ENCODE measurements at places on chromosomes 12 and 14. TPM values are rescaled to one million over a fixed set of nuclear protein-coding genes. Genes with fewer than 3 reads are reported as not detected.

The POTEM gene
- not detected for total RNA-seq

The PRB4 gene
- not detected for total RNA-seq

The BMAL2 gene
- 6.6 TPM for total RNA-seq

The GPX2 gene
- not detected for total RNA-seq

The EML1 gene
- 117 TPM for total RNA-seq

The ACYP1 gene
- total RNA-seq, result 8.5 TPM

The NOS1 gene
- not detected for total RNA-seq

The MYF5 gene
- not detected for total RNA-seq

The CLEC2A gene
- total RNA-seq, result 5.6 TPM

The WNT1 gene
- total RNA-seq, result not detected

The RACGAP1 gene
- 23.2 TPM for total RNA-seq

The SERPINA5 gene
- total RNA-seq, result 0.12 TPM

The PLEKHG7 gene
- not detected for total RNA-seq

The ESPL1 gene
- 1.2 TPM for total RNA-seq

The SAMD15 gene
- total RNA-seq, result 2.0 TPM

The SYNDIG1L gene
- not detected for total RNA-seq

The DCAF11 gene
- total RNA-seq, result 62.1 TPM

The PAPLN gene
- 2.4 TPM for total RNA-seq

The GLT1D1 gene
- total RNA-seq, result not detected

The RNASE1 gene
- total RNA-seq, result 0.75 TPM

The IGF1 gene
- total RNA-seq, result not detected
